ENCODE measurements at places on chromosomes 4 and X.

GRCh38 chr4:145176641-145177432 lies 3.6 kb downstream of the OTUD4 start:
- DNase-seq, result no peak

DNA sequence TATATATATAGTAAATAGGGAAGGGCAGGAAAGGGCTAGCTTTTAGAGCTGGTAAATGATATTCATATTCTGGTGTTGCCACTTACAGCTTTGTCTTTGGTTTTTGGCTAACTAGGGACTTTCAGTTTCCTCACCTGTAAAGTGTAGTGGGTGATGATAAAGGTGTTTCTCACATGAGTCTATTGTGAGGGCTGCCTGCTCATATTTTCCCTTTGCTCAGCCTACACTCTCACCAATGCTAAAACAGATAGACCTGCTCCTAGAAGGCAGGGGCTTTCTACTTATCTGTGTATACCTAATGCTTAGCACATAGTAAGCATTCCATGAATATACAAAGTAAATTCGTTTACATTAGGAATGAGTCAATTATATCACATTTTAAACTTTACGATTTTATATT lies 137.2 kb upstream of the HS3ST1 start:
- DNase-seq, result no peak

GRCh38 chrX:8364369-8365141 lies 100.1 kb upstream of the VCX3B start:
- DNase-seq, result no peak

- no peak for DNase-seq
Observed at GRCh38 chr4:107710493-107711459, 9.3 kb downstream of the PAPSS1 start.

- peak; percentile 87 for DNase-seq
Observed at GRCh38 chr4:153344131-153345011, at the start of gene MND1. MND1 (plus strand) TSS chr4:153344688; CDS start chr4:153344738, 50 bp downstream.

GRCh38 chr4:114015444-114015899 lies 36.0 kb upstream of the ARSJ start:
- peak; percentile 69 for DNase-seq

- peak; percentile 13 for DNase-seq
Observed at GRCh38 chrX:57918750-57919436, 8.6 kb upstream of the ZXDA start.

- no peak for DNase-seq
Observed at GRCh38 chr4:107804956-107805355, 19.8 kb upstream of the SGMS2 start.

DNA sequence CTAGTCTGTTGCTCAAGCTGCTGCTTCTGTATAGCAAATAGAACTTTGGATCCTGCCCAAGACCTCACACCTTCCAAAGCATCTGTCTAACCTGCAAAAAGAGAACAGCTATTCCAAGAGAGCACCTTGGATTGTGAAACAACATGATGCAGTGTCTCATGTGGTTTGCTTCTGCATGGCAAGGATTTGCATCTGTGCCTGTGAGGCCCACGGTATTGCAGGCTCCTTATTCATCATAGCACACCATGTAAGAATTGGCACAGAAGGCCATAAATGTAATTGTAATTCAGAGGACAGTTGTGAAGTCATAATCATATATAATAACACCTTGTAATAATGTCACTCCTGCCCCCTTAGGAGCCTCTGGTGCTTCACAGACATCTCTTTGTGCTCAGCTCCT lies 147.1 kb downstream of the ZNF674 start:
- no peak for DNase-seq

DNA sequence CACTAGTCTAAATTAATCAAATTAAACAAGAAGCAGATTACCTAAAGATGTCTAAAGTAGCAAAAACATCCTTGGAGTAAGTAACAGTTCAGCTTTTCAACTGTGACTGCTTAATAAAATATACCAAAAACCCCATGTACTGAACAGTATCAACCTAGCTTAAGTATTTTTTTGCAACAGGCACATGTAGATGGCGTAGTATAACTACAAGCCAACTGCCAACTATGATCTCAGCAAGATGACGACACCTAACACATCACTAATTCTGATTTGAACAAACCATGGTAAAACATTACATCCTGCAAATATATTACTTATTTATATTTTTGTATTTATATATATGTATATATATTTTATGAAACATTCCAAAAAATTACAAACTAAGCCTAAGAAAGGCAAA lies 24.5 kb downstream of the DHX15 start:
- no peak for DNase-seq

- no peak for DNase-seq
Observed at GRCh38 chr4:17092736-17093437, 194.4 kb upstream of the LDB2 start.

GRCh38 chr4:55355555-55355954 lies 9.5 kb downstream of the SRD5A3 start:
- no peak for DNase-seq

DNA sequence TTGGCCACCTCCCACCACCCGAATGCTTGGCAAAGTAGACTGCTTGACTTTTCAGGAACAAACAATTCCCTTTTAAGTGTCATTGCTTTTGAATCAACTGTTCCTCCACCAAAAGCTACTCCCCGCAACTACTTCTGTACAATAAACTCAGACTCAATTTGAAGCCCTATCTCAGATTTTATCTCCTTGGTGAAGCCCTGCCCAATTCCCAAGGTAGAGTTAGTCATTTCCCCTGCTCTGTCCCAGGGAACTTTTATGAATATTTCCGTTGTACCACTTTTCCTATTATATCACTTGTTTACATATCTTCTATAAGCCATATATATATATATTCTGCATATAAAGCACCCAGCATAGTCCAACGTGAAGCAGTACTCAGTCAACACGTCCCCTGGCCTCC lies 102.8 kb downstream of the C4orf51 start:
- DNase-seq, result peak; percentile 16

- DNase-seq, result no peak
Observed at GRCh38 chrX:130688360-130688759, 214.6 kb downstream of the ENOX2 start.

DNA sequence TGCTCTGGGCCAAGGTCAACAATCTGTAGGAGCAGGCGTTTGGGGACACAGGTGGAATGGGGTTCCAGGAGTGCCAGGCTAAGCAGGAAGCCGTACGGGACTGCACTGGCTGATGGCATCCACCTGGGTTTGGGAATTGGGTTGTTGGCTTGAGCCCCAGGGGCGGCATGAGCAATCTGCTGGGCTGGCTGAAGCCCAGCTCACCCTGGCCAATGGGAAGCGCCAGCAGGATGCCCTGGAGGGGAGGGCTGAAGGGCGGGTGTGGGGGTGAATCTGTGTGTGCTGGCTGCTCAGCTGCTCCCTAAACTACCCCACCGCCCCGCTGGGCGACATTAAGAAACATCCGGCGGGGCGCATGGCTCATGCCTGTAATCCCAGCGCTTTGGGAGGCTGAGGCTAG lies 8.9 kb upstream of the RGS12 start:
- no peak for DNase-seq

DNA sequence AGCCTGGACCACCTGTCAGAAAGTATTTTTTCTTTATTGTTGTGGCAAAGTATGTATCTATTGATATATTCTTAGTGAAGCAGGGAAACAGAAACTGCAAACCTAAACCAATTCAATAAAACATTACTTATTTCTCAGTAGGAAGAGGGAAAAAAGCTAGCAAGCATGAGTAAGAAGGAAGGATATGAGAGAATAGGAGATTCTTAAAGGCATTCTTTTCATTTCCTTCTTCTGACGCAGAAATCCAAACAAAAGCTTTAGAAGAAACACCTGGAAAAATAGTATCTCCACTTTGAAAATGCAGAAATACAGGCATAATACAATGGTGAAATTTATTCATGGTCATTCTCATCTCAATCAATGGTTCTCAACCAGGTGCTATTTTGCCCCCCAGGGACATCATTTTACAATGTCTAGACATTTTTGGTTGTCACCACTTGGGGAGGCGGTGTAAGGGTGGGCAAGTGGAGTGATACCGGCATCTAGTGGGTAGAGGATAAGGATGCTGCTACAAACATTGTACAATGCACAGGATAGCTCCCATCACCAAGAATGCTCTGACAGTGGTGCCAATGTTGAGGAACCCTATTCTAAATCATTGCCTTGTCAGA lies 21.7 kb upstream of the ATXN3L start:
- no peak for DNase-seq

GRCh38 chr4:16717266-16717970 lies 181.0 kb downstream of the LDB2 start:
- DNase-seq, result peak; percentile 6

DNA sequence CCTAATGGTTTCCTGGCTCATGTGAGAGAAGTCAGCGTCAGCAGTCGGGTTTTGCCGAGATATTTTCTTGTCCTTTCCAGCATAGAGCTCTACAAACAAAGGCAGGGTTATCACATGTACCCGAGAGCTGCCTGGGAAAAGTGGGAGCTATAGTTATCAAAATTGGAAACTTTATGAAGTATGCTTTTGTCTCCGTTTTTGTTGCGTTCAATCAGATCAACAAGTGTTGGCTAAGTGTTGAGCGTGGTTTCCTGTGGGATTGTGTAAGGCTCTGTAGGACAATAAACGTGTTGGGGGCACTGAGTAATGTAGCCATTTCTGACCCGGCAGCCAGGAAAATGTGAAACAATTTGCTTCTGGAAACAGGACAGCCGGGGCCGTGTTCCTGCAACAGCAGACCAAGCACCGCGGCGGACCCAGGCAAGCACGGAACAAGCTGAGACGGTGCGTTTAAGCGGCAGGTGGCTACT lies at the start of gene BMX:
BMX (plus strand) TSS at position 311 of the 470 bp plus-strand sequence. CDS start 7,547 bp downstream, outside the sequence.
- DNase-seq, result no peak

GRCh38 chr4:2255501-2256155 lies 6.3 kb downstream of the MXD4 start:
- no peak for DNase-seq

- peak; percentile 21 for DNase-seq
Observed at GRCh38 chrX:110847334-110847733, 51.7 kb upstream of the CHRDL1 start.

GRCh38 chrX:153828723-153829548 lies 1.4 kb downstream of the PDZD4 start:
- peak; percentile 49 for DNase-seq

- DNase-seq, result peak; percentile 33
Observed at GRCh38 chr4:48698029-48698971, 81.8 kb downstream of the FRYL start.

GRCh38 chr4:43411226-43411625 lies 518.7 kb downstream of the GRXCR1 start:
- DNase-seq, result no peak

DNA sequence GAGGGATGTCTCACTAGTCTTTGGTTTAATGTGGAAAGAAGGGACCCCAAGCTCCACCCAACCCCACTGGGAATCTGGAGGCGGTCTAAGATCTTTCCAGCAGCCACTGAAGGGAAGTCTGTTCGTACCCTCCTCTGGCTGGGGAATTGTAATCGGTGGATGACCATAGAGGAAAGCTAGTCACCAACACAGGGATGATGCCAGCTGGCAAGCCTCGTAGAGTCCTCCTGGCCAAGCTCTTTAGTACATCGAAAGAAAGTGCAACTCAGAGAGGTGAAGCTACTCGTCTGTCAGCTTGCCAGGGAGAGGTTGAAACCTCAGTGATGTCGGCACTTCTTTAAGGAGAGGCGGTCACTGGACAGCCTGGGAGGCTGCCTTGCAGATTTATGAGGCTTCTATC lies 58.7 kb downstream of the MAMLD1 start:
- DNase-seq, result no peak

GRCh38 chr4:168667921-168668320 lies 171.1 kb downstream of the PALLD start:
- DNase-seq, result no peak

DNA sequence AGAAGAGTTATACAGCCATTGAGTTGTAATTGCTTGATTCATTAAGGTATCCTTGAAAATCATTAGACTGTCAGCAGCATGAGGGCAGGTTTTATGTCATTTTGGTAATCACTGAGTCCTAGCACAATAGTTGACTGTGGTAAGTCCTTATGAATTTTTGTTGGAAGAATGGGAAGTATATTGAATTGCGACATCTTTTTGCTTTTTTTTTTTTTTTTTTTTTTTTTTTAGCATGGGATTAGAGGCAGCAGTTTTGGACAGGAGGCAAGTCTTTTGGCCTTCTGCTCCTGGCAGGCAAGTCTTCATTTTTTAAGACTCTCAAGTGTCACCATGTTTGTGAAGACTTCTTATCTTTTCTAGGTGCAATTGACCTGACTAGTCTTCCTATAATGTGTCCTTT lies 29.7 kb downstream of the PRRG1 start:
- no peak for DNase-seq
